ENCODE measurements at places on chromosomes 4 and X. TPM values are rescaled to one million over a fixed set of nuclear protein-coding genes. Genes with fewer than 3 reads are reported as not detected.

Gene TMEM31
- not detected for total RNA-seq

Gene LANCL3
- 0.16 TPM for total RNA-seq

Gene BTC
- total RNA-seq, result 1.8 TPM

- no peak for DNase-seq
These were observed 114.4 kb downstream of the GLRA3 start for GRCh38 chr4:174714393-174715211.

DNA sequence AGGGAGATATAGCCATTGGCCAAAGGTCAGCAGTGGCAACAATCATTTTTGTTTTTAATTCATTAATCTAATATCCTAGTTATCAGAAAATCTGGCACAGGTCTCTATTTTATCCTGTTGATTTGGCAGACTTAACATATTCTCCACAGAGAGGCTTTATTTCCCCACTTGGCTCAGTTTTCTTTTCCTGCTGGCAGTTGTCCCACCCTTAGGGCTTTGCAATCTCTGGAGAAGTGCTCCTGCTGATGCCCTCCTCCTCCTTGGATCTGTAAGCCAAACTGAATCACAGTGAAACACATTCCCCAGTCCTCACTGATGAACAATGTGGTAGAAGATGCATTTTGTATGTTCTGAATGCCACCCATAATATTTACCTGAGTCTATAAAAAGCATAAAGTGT, 889.7 kb downstream of the PDHA2 start:
- DNase-seq, result no peak

GRCh38 chr4:162682651-162683050, 484.0 kb downstream of the NAF1 start:
- DNase-seq, result no peak

DNA sequence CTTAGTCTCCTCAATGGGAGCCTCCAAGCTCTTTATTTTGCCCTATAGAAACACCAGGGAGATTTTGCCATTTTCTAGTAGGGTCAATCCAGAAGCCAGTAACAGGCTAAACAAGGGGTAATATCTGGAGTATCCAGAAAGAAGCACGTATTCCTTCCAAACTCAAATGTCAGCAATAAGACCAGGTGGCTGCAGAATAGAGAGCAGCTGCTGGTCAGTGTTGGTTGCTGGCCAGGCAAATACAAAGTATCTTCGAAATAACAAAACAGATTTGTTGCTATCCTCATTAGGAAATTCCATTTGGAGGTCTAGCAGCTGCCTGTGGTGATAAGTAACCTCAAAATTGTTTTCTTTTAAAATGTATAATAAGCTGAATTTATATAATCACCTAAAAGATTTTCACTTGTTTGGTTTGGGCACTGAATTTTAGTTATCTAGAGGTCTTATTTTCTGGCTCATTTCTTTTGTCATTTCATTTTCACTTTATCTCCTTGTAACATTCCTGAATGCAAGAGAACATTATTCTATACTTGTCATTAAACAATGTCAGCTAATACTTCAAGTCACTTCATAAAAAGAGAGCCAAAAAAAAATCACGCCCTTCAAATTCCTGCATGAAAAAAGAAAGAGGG, 320.6 kb downstream of the DTHD1 start:
- DNase-seq, result no peak

DNA sequence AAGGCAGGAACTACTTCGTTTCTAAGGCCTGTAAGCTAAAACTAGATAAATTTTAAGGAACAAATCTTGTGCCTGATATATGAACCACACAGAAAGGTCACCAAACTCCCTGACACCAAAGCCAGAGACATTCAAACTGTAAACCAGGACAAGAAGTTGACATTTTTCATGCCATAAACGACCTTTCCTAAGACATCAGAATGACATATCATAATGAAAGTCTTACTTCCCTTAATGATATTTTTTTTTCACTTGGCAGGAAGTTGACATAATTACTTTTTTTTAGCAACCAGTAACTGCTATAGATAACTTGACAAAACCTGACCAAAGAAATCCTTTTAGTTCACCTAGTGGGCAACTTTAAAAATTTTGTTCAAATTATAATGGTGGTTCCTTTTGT, 231.5 kb upstream of the AGTR2 start:
- no peak for DNase-seq

GRCh38 chr4:1887052-1887451, 15.9 kb downstream of the NSD2 start:
- no peak for DNase-seq

GRCh38 chrX:112085149-112085548, 2.6 kb upstream of the TRPC5 start:
- DNase-seq, result no peak

- DNase-seq, result no peak
These were observed 257.7 kb downstream of the RAPGEF2 start for GRCh38 chr4:159360549-159360948.

DNA sequence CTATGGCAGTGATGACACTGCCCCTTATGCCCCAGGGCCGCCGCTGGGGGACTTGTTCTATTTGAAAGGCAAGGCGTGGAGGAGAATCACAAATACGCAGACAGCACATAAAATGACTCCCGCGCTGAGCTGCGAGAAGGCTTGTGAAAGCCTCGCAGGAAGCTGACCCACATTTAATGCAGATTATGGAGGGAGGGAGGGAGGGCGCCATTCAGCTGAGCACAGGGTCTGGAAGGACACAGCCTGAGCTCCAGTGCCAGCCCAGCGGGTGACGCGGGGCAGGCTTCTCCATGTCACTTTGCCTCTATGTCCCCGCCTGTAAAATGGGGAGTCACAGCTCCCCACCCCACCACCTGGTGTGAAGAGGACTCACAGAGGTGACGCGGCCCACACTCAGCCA, 14.3 kb downstream of the ABLIM2 start:
- DNase-seq, result no peak

DNA sequence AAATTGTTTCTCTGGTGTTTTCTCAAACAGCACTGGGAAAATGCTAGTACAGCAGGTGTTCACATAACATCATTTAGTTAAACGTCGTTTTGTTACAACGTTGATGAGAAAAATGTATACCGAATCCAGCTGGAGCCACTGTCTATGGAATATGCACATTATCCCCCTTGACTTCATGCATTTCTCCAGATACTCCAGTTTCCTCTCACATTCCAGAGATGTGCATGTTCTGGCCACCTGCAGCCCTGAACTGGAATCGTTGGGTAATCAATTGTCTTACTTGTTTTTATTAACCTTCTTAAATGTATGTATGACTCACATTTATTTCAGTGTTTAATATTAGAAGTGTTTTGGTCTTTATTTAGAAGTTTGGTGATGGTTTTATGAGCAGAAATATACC, 18.4 kb upstream of the ODAM start:
- no peak for DNase-seq

Measured in omental fat pad (tissue), 4 donors.